Esophagus squamous epithelium (tissue), 5 donors: ENCODE measurements at places on chromosomes 16 and 17.

DNA sequence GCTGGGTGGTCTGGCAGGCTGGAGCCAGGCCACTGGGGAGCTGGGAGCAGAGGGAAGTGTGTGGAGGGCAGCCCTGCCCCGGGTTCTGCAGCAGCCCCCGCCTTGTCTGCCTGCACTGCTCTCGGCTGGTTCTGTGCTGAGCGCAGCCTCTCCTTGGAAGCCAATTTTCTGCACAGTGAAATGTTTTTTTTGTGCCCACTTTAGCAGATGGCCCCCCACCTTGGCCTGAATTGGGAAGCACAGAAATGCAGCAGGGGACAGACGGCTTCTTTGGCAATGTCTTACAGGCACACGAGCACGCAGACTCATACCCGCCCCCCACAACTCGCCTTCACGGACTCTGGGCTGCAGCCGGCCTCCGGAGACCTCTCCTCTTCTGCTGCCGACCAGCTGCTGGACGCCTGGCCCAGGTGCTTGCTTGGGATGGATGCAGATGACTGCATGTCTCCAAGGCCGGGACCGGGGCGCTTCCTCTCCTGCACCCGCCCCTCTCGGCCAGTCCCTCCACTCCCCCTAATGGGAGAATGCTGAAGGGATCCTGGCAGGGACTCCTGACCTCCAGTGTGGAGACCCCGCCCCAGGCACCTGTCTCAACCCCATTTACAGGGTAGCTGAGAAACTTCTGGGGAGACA is 14.8 kb downstream of the NPTX1 start:
- DNase-seq: no peak

- DNase-seq: no peak
Measured at GRCh38 chr17:45229681-45230409, 8.2 kb downstream of the FMNL1 start.

DNA sequence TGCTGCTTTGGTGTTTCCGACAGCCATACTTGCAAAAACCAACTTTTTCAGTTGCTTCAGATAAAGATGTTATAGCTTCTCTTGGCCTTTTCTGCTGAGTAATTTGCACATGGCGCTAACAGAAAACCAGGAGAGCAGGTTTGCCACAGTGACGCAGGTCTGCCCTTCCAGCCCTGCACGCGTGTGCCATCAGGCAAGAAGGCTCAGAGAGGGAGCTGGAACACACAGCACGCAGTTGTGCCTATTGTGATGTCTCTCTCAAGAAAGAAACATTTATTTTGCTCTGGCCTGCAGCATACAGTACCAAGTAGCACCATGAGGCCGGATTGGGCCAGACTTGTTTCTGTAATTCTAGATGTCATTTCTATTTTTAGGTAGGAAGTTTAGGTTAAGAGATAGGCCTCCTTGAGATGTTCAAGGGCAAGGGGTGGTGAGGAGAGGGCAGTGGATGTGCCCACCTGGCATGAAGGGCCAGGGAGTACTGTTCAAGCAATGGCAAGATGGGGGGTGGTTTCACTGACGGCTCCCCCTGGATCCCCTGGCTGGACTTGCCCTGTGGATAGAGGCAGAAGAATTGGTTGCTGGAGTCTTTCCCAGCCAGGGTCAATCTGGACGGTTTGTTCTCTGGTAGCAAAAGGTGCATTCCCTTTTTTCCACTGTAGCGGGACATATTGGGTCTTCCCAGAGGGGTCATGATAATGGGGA is 1.9 kb downstream of the CBX2 start:
- DNase-seq: no peak

- DNase-seq: no peak
Measured at GRCh38 chr17:47184681-47185080, 4.4 kb downstream of the CDC27 start.

- no peak for DNase-seq
Measured at GRCh38 chr17:44258811-44259351, 9.1 kb downstream of the SLC4A1 start.
